ENCODE measurements at places on chromosomes 5 and 9.

- DNase-seq: no peak
Measured at GRCh38 chr9:105299190-105299854, 54.9 kb downstream of the SLC44A1 start.

DNA sequence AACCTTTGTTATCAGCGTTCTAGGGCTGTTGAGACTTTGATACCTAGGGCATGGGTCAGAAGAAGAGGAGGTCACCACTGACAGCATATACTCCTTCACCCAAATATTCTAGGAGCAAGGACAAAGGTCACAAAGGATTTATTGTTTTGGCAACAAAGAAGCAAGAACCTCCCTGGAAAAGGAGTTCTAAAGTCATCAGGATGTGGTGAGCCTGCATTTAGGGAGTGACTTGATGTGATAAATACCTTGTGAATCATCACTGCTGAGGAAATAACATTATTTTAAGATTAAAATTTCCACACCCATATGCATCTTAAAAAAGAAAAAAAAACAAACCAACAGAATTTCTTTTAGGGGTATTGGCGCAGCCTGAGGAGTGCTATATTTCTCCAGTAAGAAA, 13.9 kb downstream of the IFNA1 start:
- DNase-seq: no peak

DNA sequence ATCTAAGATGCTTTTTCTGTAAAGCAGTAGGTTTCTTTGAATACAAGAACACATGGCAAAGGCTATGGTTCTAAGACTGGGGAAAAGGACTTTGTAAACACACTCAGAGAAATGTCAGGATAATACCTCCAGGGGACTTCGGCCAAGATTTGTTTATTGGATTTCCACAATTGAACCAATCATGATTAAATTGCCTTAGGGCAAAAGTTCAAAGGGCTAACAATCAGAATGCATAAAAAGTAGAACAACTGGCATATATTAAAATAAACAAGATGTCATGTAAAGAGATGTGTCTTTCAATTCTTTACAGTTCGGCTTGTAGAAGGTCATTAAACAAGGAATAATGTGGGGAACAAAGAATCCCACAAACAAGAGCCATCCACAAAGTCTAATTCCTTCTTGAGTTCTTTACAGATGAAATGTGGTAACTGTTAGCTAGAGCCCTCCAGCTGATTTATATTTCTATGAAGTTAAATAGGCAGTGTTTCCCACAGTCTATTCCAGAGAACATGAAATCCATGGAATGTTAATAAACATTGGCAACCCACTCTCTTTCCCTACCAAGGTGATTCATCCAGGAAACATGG, 565.5 kb downstream of the ZNF608 start:
- no peak for DNase-seq

GRCh38 chr5:120982351-120982750, 518.3 kb downstream of the PRR16 start:
- DNase-seq: no peak
